ENCODE measurements at places on chromosomes 7 and 10. TPM values are rescaled to one million over a fixed set of nuclear protein-coding genes. Genes with fewer than 3 reads are reported as not detected.

Gene HSPA12A
- 0.18 TPM for total RNA-seq

Gene OR6V1
- total RNA-seq, result not detected

Gene ELMO1
- total RNA-seq, result 102 TPM

Gene OGDHL
- not detected for total RNA-seq

Gene SLC13A1
- total RNA-seq, result not detected

Gene CHST15
- total RNA-seq, result 0.20 TPM

Gene JMJD1C
- 65.6 TPM for total RNA-seq

Gene ANKRD22
- total RNA-seq, result 0.15 TPM

Gene UCMA
- not detected for total RNA-seq

Gene CACNA2D1
- total RNA-seq, result not detected

Data from activated CD4-positive, alpha-beta memory T cell treated with anti-CD3 and anti-CD28 coated beads, Interleukin-2, amount 10 ng/mL, durations not matched to agents 7 days and 5 days (primary cell).